ENCODE measurements at places on chromosomes 7 and 10.
A peak's percentile ranks its signal among the peaks of the same experiment; 100 is the strongest.

GRCh38 chr7:102097601-102098161, 189.0 kb upstream of the SH2B2 start:
- DNase-seq: peak; percentile 18

DNA sequence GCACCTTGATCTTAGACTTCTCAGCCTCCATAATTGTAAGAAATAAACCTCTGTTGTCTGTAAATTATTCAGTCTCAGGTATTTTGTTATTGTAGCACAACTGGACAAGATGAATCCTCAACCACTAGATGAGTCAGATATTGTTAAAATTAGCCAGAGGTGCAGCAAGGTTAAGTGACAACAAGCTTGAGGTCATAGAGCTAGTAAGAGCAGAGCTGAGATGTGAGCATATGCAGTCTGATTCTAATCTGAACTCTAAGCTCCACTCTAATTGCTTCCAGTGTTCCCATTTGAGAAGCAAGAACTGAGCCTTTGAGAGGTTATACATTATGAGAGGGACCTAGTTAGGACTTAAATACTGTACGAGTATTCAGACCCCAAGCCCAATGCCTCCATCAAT, 93.1 kb downstream of the FZD1 start:
- peak; percentile 3 for DNase-seq

- DNase-seq: no peak
Observed at GRCh38 chr7:150924369-150924781, 53.7 kb downstream of the KCNH2 start.

- DNase-seq: no peak
Observed at GRCh38 chr7:140671966-140672365, 779 bp upstream of the ADCK2 start.

- no peak for DNase-seq
Observed at GRCh38 chr10:125159486-125159931, 854 bp downstream of the CTBP2 start.

GRCh38 chr10:91901784-91902677, 7.3 kb downstream of the FGFBP3 start:
- peak; percentile 92 for DNase-seq

DNA sequence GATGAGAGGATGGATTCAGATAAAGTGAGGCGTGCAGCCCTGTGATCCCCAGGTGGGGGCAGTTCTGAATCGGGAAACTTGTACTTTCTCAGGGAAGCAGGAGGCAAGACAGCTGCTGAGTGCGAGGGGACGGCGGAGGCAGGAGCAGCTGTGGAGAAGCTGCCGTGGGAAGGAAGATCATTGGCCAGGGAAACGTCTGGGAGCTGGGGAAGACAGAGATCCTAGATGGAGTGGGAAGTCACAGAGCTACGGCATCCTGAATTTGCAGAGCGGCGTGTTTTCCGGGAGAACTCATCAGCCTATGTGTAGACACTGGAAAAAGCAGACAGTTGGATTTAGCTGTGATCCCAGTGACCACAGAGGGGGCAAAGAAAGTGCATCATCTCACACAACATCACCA, 9.2 kb downstream of the PRKCQ start:
- no peak for DNase-seq

- DNase-seq: no peak
Observed at GRCh38 chr10:78563314-78563713, 505.5 kb upstream of the ZMIZ1 start.

- no peak for DNase-seq
Observed at GRCh38 chr7:26060733-26061677, 91.0 kb upstream of the NFE2L3 start.

GRCh38 chr7:64643566-64643965, 22.4 kb upstream of the ZNF107 start:
- no peak for DNase-seq

DNA sequence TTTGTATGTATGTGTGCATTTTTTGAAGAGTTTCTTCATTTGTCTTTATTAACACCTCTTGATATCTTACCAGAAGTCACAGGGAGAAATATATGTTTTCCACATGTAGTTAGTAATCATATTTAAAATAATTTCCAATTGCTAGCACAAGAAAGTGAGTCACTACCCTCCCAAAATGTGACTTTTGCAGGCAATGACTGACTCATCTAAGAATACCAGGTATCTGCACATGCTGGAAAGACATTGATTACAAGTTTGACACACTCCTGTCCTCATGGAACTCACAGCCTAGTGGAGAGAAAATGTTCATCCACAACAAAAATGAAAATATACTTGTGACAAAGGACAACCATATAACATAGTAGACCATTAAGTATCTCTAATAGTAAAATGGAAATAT, 82.9 kb downstream of the SEMA3D start:
- peak; percentile 9 for DNase-seq

- DNase-seq: no peak
Observed at GRCh38 chr7:101912716-101913110, 95.3 kb downstream of the CUX1 start.

- no peak for DNase-seq
Observed at GRCh38 chr10:133350950-133351329, 3.8 kb downstream of the PRAP1 start.

- DNase-seq: no peak
Observed at GRCh38 chr7:5296015-5296610, 13.4 kb downstream of the SLC29A4 start.

DNA sequence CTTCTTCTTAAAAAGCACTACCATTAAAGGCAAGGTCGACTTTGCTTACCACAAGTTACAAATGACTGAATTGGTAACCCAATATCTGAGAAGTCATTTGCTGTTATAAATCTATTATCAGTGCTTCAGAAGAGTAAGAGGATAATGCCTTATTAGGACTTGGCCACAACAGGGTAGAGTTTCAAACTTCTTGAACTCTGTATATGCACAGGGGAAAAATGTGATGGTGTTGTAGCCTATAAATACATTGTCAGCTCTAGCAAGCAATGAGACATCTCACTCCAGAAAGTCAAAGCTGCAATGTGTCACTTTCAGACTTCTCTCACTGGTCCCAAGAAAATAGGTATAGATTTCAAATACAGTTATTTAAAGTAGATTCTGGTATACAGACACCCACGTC, 9.3 kb downstream of the TFEC start:
- DNase-seq: no peak

DNA sequence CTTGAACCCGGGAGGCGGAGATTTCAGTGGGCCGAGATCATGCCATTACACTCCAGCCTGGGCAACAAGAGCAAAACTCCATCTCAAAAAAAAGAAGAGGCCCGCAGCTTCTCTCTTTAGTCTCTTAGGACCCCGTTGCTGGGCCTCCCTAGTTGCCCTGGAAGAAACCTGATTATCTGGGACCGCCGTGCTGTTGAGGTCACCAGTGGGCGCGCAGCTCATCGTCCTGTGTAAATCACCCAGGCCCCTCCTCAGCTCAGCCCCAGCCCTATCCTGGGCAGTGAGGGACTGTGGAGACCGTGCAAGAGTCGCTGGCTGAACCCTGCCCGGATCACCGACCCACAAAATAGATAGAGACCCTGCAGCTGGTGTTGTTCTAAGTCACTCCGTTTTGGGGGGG, 85.0 kb downstream of the UNCX start:
- DNase-seq: no peak

GRCh38 chr10:112332509-112333228, 41.2 kb upstream of the ACSL5 start:
- no peak for DNase-seq

DNA sequence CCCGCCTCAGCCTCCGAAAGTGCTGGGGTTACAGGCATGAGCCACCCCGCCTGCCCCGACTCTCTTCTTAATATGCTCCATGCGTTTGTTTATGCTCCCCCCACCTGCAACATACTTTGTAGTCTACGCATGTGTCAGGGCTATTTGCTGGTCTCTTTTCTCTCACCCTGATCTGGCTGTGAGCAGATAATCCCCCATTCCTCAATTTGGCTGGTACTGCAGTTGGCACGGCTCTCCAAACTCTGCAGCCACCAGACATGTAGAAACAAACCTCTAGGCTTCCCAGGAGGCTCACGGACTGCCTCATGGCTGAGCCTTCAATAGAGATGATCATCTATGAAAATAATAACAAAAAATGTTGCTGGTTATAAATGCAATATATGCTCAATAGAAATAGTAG, 540.3 kb upstream of the GALNT17 start:
- no peak for DNase-seq

- no peak for DNase-seq
Observed at GRCh38 chr10:88108115-88108610, 244.7 kb downstream of the PTEN start.

- DNase-seq: no peak
Observed at GRCh38 chr10:127527891-127528290, 21.2 kb upstream of the NPS start.

DNA sequence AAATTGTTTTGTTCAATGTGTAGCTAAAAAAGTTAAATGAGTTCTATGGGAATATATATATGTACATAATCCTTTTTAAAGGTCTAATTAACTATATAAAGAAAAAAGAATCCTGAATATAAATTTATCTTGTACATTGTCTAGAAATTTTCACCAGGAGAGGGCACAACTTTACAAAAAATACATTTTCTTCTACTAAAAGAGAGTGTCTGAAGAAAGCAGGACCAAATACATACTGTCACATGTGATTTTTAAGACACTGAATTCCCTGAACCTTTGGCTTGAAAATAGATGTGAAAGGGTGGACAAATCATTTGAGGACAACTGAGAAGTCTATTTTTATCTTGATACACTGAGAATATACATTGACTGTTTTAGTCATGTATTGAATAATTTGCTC, 204.3 kb downstream of the DGKB start:
- peak; percentile 15 for DNase-seq

DNA sequence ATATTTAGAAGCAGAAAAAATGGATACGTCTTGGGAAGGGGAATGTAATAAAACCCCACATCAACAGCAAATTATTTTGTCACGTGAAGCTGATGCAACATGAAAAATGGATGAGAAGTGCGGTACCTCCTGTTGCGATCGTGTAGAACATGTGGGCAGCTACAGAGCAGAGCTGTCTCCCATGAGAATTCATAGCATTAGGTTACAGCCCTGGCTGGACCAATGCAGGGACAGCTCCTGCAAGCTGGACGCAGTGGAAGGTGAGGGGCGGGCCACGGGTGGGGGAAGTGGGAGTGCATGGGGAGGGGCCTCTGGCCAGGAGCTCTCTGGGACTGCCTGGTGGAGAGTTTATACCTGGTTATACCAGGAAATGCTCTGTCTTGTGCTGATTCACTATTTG, 120.3 kb downstream of the GATA3 start:
- DNase-seq: no peak

DNA sequence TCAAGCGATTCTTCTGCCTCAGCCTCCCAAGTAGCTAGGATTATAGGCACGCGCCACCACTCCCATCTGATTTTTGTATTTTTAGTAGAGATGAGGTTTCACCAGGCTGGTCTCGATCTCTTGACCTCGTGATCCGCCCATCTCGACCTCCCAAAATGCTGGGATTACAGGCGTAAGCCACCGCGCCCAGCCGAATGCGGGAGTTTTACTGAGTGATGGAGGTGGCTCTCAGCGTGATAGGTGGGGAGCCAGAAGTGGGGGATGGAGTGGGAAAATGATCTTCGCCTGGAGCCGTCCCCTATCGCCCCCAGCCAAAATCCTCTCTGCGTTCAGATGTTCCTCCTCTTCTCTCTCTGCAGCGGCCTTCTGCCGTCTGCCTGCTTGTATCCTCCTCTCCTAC, 348.4 kb upstream of the NPSR1 start:
- no peak for DNase-seq

DNA sequence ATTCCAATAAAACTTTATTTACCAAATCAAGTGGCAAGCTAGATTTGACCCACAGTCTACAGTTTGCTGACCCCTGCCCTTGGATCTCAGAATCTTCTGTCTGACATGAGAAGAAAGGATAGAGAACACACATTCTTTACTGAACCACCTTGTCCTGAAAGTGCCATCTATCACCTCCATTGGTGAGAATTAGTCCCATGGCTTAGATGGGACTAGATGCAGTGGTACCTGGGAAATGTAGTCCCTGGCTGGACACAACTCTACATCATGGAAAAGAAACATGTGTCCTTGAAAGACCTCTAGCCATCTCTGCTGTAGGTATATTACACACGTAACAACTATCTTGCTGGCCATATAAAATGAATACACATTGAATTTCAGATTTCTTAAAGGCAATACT, 336.2 kb downstream of the LHFPL3 start:
- DNase-seq: no peak

GRCh38 chr7:28591725-28592349, 179.5 kb downstream of the CREB5 start:
- DNase-seq: no peak

DNA sequence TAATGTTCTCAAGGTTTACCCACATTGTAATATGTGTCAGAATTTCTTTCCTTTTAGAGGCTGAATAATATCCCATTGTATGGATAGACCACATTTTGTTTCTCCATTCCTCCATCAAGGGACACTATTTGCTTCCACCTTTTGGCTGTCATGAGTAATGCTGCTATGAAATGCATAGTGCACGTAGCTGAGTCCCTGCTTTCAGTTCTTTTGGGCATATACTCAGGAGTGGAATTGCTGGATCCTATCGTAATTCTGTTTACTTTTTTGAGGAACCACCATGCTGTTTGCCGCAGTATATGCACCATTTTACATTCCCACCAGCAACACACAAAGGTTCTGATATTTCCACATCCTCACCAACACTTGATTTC, 60.0 kb downstream of the PRF1 start:
- no peak for DNase-seq

GRCh38 chr10:114933588-114933987, 4.4 kb upstream of the TRUB1 start:
- no peak for DNase-seq

DNA sequence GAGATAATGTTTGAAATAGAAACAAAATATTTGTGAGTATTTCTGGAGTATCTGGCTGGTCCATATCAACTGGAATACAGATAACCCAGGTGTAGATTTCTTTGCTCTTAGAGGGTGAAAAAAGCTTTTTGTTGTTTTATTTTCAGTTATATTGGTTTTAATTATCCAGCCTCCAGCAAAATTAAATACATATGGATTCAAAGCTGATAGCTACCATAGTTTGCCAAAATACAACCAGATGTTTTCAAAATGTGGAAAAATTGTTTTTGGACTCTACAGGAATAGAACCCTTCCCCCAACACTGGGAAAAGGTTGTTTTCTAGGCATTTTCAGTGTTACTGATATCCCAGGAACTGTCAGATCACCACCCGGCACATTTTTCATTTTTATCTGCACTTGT, 30.1 kb downstream of the LRRC17 start:
- no peak for DNase-seq

GRCh38 chr10:76583711-76584161, 1053.9 kb downstream of the KCNMA1 start:
- DNase-seq: peak; percentile 76

- DNase-seq: no peak
Observed at GRCh38 chr7:150980663-150981062, 2.5 kb upstream of the KCNH2 start.

Data from HFFc6 (cell line).